ENCODE measurements at places on chromosomes 7 and 10. TPM values are rescaled to one million over a fixed set of nuclear protein-coding genes. Genes with fewer than 3 reads are reported as not detected.

The LRIT1 gene
- total RNA-seq: not detected

DNA sequence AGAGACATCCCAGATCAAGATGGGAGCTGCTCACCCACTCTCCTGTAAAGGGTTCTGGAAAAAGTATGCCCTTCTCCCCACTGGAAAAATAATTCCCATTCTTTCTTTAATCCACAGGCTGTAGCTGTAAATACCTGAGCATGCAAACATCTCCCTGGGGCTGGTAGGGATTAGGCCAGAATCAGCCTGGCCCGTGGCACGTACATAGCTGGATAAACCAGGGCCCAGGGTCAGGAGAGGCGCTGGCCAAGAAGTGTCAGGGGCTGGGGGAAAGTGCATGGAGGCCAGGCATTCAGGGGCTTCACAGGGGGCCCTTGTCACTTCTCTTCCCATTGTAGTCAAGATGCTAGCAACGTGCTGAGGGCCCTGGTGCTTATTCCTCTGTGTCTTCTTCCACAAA lies 30.7 kb upstream of the AQP1 start:
- H3K4me3 ChIP-seq: no peak overlapping the region
- H3K36me3 ChIP-seq: no peaks in the 10 kb centered on the region
- H3K4me1 ChIP-seq: no peaks in the 10 kb centered on the region
- no peak overlapping the region for H3K27ac ChIP-seq
- no peaks in the 10 kb centered on the region for H3K27me3 ChIP-seq

The POLR2J2 gene
- total RNA-seq: 4.1 TPM

The CYP2E1 gene
- 3.3 TPM for total RNA-seq
